ENCODE measurements at places on chromosomes 7 and 10.

GRCh38 chr10:52729271-52730104 is 43.1 kb downstream of the MBL2 start:
- peak; percentile 46 for DNase-seq

GRCh38 chr7:32155712-32156111 is 85.5 kb upstream of the PDE1C start:
- no peak for DNase-seq

DNA sequence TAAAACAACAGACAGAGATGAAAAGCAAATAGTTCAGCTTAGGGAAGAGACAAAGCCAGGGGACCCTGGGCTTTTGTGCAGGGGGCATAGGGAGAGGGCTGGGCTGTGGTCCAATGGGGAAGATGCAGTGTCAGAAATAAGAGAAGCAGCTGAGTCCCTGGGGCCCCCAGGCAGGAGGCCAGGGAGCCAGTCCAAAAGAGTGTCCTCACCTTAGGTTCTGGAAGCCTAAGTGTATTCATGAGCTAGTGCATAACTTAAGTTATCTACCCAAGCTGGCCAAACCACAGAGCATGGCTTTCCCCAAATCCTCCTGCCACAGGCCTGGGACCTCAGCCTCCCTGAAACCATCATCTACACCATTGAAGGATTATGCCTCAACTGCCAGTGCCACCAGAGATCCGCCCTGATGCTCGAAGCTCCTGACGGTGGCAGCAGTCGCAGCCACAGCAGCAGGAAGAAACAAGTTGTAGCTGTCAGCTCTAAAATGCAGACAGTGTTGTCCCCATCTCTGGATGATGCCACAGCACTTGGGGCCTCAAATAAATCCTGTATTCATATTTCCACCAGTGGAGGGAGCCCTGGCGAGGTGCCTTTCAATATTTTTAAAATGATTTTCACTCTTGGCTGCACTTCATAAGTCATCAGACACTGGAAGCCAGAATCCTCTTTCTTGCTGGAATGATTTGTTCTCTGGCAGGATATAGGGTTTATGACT is 574.6 kb downstream of the GRID1 start:
- DNase-seq, result peak; percentile 5

GRCh38 chr7:17745610-17746009 is 194.7 kb downstream of the SNX13 start:
- DNase-seq, result no peak

All from astrocyte of the hippocampus (primary cell).